Immature natural killer cell (primary cell): ENCODE measurements at places on chromosomes 13 and 19. TPM values are rescaled to one million over a fixed set of nuclear protein-coding genes. Genes with fewer than 3 reads are reported as not detected.

BICRA gene
- not detected for polyA plus RNA-seq

SPTBN4 gene
- polyA plus RNA-seq = not detected

SERTM1 gene
- not detected for polyA plus RNA-seq

OR7A5 gene
- polyA plus RNA-seq = not detected

PGLYRP2 gene
- not detected for polyA plus RNA-seq

SYNGR4 gene
- polyA plus RNA-seq = not detected

PRODH2 gene
- not detected for polyA plus RNA-seq

NUDT15 gene
- 12.3 TPM for polyA plus RNA-seq

RANBP3 gene
- 4.4 TPM for polyA plus RNA-seq

C19orf85 gene
- not detected for polyA plus RNA-seq

LYL1 gene
- polyA plus RNA-seq = 2.1 TPM

LRRC8E gene
- not detected for polyA plus RNA-seq

ZNF793 gene
- 3.0 TPM for polyA plus RNA-seq

ZNF850 gene
- polyA plus RNA-seq = 0.22 TPM

DNAAF3 gene
- polyA plus RNA-seq = not detected

OR10H2 gene
- polyA plus RNA-seq = not detected

GGN gene
- polyA plus RNA-seq = not detected

CFAP97D2 gene
- 1.0 TPM for polyA plus RNA-seq

NOTCH3 gene
- not detected for polyA plus RNA-seq

SERP2 gene
- 8.1 TPM for polyA plus RNA-seq

RDH8 gene
- polyA plus RNA-seq = not detected

FIZ1 gene
- polyA plus RNA-seq = 1.0 TPM

CTXN1 gene
- polyA plus RNA-seq = not detected

C19orf81 gene
- polyA plus RNA-seq = not detected

RUBCNL gene
- not detected for polyA plus RNA-seq

NLRP4 gene
- not detected for polyA plus RNA-seq

LGALS14 gene
- not detected for polyA plus RNA-seq

USHBP1 gene
- not detected for polyA plus RNA-seq

VSTM2B gene
- polyA plus RNA-seq = not detected

POSTN gene
- not detected for polyA plus RNA-seq

IQCN gene
- not detected for polyA plus RNA-seq

UTP14C gene
- 2.6 TPM for polyA plus RNA-seq

C19orf33 gene
- 2.8 TPM for polyA plus RNA-seq

THSD8 gene
- polyA plus RNA-seq = 11.0 TPM

SULT2A1 gene
- not detected for polyA plus RNA-seq

IFNL1 gene
- polyA plus RNA-seq = 2.2 TPM

ZNF536 gene
- not detected for polyA plus RNA-seq

KCNN4 gene
- not detected for polyA plus RNA-seq

NLRP9 gene
- not detected for polyA plus RNA-seq

NXNL1 gene
- polyA plus RNA-seq = not detected

CCNE1 gene
- polyA plus RNA-seq = 0.22 TPM

BRME1 gene
- 6.9 TPM for polyA plus RNA-seq

SLC7A9 gene
- polyA plus RNA-seq = not detected

TPTE2 gene
- polyA plus RNA-seq = not detected

MEIOSIN gene
- polyA plus RNA-seq = not detected

RNF225 gene
- not detected for polyA plus RNA-seq

ATP4B gene
- not detected for polyA plus RNA-seq

ZNF442 gene
- 1.4 TPM for polyA plus RNA-seq

PSG7 gene
- polyA plus RNA-seq = not detected

ZNF382 gene
- polyA plus RNA-seq = 1.3 TPM

ZNF419 gene
- polyA plus RNA-seq = 2.1 TPM
